ENCODE measurements at places on chromosomes 3 and 15. TPM values are rescaled to one million over a fixed set of nuclear protein-coding genes. Genes with fewer than 3 reads are reported as not detected.

NR1I2 gene
- 2.4 TPM for total RNA-seq

ITPKA gene
- total RNA-seq: 1.1 TPM

PCCB gene
- 63.0 TPM for total RNA-seq

JAGN1 gene
- total RNA-seq: 41.5 TPM

TEX55 gene
- under 0.01 TPM for total RNA-seq

KAT2B gene
- 4.6 TPM for total RNA-seq

FAM81A gene
- 0.27 TPM for total RNA-seq

SMAD3 gene
- 54.7 TPM for total RNA-seq

- no peak for DNase-seq
Measured at GRCh38 chr3:128532012-128532983, 39.3 kb upstream of the GATA2 start.

DNA sequence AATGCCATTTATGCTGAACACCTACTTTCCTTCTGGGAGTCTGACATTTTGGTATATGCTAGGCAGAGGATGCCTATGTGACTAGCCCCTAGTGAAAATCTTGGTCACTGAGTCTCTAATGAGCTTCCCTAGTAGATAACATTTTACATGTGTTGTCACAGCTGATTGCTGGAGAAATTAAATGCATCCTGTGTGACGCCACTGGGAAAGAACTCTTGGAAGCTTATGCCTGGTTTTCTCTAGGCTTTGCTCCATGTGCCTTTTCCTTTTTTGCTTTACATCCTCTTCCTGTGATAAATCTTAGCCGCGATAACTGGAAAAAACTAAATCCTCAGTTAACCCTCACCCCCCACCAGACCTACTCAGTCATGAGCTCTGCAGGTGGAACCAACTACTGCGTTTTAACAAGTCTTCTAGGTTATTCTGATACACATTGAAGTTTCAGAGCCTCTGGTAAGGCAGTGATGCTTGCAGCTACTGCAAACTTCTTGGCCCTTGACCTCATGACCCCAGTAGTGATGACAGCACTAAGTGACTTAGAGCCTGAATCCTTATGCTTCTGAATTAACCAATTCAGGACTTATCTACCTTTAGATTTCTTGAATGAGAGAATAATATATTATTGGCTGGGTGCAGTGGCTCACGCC is 292.4 kb upstream of the SOX14 start:
- no peak for DNase-seq

DNA sequence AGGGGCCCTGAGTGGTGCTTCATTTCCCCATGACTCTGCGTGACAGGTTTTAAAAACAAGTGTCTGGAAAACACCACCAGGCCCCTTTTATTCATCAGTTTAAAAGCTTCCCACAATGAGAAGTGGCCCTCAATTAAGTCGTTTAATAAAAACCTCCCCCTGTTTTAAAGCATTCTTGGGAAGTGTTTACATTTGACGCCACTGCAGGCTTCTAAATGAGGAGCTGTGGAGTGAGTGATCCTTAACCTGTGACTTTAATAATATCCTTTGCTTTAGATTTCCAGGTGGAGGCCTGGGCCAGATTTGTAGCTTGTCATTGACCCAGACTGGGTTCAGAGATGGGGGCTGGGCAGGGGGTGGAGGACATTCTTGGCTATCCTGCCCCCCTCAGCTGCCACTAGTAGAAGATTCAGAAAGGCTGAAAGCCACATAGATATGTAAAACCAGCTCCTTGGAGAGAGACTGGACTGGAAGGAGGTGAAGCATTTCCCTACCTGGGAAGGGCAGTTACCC is 11.3 kb downstream of the CGNL1 start:
- DNase-seq: no peak

DNA sequence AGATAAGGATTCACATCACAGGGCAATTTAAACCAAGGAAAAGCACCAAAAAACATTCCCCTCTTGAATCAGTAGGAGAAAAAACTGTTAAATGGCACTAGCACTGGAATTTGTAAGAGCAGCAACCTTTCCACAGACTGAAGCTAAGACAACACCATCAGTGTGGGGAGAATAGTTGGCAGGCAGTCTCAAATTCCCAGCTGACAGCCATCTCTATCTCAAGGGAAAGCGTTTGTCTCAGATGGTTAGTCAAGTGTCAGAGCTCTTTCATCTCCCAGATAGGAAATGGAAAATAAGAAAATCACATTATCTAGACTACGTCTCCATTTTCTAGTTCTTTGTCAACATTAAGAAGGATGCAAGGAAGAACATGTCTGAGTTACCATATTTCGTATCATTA is 228.7 kb downstream of the WDR72 start:
- DNase-seq: no peak

- DNase-seq: peak; percentile 75
Measured at GRCh38 chr15:43483297-43484128, 9.4 kb downstream of the TP53BP1 start.

GRCh38 chr3:56988458-56989168 is 71.9 kb upstream of the SPATA12 start:
- DNase-seq: peak; percentile 61

DNA sequence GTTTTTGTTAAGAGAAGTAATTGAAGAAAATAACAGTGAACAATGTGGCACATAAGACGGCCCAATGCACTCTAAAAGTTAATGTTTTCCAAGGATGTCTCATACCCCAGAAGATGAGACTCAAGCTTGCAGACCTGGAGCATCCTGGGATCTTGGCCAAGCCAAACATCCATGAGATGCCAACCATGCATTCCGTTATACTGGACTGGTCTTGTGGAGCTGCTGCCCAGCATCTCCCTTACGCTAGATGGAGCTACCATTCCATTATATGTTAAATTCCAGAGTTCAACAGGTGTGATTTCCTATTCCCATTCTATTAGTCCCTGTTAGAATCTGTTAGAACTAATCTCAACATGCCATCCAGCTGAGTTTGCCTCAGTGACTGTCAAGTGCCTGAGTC is 181.8 kb downstream of the PDCD6IP start:
- no peak for DNase-seq

DNA sequence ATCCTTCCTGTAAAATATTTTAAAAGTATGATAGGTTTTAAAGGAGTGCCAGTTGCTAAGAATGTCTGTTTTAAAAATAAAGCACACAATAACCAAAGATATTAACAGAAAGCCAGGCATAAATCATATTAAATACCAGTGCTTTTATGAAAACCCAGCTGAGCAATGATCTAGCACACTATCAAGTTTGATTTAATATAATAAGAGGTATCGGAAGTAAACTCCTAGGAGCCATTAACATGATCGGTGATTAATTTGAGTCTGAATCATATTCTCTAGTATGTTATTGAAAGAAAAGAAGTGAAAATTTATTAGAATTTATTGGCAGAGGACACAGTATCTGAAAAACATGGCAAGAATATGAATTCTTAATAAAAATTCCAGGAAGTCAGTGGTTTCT is 91.7 kb downstream of the SPATA16 start:
- no peak for DNase-seq

DNA sequence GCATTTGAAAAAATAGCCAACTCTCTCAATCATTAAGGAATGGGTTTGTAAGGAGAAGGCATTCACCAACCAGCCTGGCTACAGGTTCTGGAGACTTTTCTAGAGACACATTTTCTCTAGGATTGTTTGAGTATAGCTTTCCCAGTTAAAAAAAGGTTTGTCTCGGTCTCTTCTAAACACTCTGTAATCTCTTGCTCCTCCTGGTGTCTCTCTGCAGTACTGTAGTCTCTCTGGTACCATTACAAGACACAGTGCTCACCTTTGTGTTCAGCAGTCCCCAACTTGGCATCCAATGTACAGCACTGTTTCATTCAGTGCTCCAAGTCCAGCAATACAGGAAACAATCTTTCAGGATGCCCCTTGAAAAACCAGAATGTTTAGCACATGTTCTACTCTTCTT is 534.4 kb downstream of the ZNF385D start:
- no peak for DNase-seq

GRCh38 chr15:78200276-78200930 is 34.0 kb downstream of the ACSBG1 start:
- no peak for DNase-seq

DNA sequence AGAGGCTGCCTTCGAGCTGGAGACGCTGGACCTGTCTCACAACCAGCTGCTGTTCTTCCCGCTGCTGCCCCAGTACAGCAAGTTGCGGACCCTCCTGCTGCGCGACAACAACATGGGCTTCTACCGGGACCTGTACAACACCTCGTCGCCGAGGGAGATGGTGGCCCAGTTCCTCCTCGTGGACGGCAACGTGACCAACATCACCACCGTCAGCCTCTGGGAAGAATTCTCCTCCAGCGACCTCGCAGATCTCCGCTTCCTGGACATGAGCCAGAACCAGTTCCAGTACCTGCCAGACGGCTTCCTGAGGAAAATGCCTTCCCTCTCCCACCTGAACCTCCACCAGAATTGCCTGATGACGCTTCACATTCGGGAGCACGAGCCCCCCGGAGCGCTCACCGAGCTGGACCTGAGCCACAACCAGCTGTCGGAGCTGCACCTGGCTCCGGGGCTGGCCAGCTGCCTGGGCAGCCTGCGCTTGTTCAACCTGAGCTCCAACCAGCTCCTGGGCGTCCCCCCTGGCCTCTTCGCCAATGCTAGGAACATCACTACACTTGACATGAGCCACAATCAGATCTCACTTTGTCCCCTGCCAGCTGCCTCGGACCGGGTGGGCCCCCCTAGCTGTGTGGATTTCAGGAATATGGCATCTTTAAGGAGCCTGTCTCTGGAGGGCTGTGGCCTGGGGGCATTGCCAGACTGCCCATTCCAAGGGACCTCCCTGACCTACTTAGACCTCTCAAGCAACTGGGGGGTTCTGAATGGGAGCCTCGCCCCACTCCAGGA is 21.1 kb downstream of the NRROS start:
- DNase-seq: no peak

- no peak for DNase-seq
Measured at GRCh38 chr3:16548721-16549120, 35.2 kb upstream of the RFTN1 start.

- DNase-seq: no peak
Measured at GRCh38 chr15:34719695-34720094, 35.1 kb downstream of the GJD2 start.

DNA sequence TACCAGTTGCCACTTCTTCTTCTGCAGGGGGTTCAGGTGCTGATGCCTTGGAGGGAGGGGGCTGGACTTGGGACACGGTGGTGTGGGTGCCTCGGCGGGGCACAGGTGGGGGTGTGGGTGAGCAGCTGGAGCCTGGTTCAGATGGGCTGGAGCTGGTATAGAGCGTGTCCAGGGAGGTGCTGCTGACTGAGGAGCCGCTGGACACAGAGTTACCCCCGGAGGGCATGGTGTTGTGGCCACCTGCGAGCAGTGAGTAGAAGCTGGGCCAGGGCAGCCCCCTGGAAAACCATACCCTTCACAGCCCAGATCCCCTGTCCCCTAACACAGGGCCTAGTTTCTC is 4.2 kb downstream of the NCKIPSD start:
- no peak for DNase-seq

DNA sequence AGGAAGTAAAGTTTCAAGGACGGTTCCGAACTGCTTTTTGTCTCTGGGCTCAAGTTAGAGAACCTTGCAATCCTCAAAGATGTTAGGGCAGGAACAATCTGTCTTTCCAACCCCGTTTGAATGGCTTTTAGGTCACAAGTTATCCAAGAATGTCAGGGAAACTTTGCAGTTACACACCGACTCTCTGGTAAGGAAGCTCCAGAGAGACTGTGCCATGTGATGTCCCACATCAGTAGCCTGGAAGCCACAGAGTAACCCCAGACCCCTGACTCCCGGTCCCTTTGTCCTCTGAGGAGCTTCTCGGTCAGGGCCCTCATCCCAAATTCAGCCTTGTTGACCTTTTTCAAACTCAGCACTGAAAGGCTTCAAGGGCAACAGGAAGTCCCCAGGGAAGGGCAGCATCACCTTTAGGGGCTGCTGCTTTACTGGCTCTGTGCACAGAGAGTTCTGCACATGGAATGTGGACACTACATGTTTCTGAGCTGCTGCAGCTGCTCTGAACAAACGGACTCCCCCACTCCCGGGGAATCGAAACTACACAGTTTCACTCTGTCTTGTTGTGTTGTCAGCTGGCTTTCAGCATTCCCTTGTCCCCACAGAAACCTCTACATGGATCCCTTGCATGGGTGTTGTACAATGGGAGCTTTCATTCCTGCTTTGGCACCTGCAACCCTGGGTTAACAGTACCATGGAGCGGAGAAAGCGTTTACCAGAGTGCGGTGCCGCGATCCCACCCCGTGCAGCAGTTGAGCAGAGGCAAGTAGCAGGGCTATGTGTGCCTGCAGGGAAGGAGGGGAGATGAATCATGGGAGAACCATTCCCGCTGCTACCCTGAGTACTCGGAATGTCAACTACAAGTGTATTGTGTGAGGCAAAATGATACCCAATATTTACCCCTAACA is 408.2 kb upstream of the THBS1 start:
- DNase-seq: no peak

- no peak for DNase-seq
Measured at GRCh38 chr3:177602601-177603147, 405.4 kb upstream of the TBL1XR1 start.

GRCh38 chr3:119717520-119717919 is 14.7 kb downstream of the CFAP91 start:
- DNase-seq: no peak

- no peak for DNase-seq
Measured at GRCh38 chr3:197333901-197334639, 35.7 kb upstream of the DLG1 start.

GRCh38 chr3:40763807-40764206 is 239.0 kb downstream of the ZNF621 start:
- no peak for DNase-seq

DNA sequence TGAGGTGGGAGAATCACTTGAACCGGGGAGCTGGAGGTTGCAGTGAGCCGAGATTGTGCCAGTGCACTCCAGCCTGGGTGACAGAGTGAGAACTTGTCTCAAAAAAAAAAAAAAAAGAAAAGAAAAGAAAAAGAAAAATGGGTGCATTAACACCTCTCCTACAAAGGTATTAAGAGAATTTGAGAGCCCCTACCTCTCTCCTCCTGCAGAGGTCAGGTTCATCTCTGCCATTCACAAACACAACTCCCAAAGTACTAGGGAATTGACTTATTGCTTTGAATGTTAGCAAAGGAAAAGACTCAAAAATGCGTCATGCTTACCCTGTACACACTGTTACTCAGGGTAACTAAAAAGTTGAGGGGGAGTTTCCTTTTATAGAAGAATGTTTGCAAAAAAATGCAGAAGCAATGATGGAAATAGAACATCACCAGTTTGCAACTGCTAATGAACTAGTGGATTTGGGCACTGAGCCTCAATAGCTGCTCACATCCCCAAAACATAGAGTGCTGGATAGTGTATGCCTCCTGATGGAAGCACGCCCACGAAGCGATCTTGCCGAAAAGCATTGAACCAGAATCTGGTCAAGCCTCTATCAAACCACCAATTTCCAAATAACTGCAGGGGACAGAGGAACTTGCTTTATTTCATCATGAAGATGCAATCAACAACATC is 15.5 kb upstream of the LYZL4 start:
- no peak for DNase-seq

DNA sequence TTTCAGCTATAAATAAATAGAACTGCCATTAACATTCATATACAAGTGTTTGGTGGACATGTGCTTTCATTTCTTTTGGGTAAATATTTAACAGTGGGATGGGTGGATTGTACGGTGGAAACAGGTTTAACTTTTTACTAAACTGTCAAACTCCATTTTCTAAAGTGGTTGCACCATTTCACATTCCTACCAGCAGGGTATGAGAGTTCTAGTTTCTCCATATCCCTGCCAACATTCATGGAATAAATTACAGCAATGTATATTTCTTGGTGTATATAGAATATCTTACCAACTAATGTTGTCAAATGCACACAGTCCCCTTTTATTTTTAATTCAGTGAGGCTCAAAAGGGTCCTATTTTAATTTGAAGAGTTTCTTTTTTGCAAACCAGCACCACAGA is 71.3 kb upstream of the CTXND1 start:
- DNase-seq: no peak

Measured in hematopoietic multipotent progenitor cell (in vitro differentiated cells).